G401 (cell line): ENCODE measurements at places on chromosomes 11 and 22.

GRCh38 chr11:100830274-100830673, 143.2 kb downstream of the ARHGAP42 start:
- no peak for DNase-seq

DNA sequence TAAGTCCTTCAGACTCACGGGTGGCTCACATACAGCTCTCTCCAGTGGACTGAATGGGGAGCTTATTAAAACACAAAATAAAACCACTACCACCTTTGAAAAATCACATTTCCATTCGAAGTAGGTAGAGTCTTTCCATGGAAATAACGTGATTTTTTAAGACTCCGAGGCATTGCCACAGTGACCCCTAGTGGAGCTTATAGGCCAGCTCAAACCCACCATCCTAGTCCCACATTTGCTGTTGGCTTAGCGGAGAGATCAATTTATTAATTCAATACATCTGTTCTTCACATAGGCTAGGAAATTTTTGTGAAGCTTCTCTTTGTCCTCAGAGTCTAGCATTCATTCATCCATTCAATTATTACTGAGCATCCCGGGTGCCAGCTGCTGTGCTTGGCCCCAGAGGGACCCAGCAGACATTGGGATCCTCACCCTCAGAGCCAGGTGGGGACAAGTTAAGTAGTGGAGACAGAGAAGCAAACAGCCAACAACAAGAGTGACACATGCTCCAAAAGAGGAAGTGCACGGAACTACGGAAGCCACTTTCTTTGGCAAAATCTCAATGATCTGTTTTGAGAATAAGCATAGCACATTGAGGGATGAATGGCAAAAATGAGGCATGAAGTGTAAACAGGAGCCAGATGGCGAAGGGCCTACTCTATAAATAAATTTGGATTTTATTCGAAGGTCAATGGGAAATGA, 10.2 kb upstream of the P4HA3 start:
- DNase-seq, result peak; percentile 73

- no peak for DNase-seq
Measured at GRCh38 chr11:73191151-73191550, 26.9 kb upstream of the P2RY2 start.

DNA sequence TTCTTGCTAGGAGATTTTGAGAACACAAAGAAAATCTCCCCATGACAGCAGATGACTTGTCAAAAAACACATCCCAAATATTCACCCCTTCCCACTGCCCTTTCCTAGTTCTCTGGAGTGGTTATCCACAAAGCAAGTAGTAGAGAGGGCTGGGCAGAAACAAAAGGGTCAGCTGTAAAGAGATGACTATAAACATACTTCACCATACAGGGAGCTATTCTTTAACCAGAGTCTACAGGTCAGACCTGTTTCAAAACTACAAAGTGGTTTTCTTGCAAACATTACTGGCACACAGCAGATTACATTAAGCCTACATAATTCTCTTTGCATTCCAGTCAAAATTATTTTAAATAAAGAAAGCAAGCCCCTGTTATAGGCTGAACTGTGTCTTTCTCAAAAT, 47.7 kb upstream of the NFRKB start:
- no peak for DNase-seq

GRCh38 chr22:49422701-49423100, 405.0 kb downstream of the BRD1 start:
- no peak for DNase-seq

DNA sequence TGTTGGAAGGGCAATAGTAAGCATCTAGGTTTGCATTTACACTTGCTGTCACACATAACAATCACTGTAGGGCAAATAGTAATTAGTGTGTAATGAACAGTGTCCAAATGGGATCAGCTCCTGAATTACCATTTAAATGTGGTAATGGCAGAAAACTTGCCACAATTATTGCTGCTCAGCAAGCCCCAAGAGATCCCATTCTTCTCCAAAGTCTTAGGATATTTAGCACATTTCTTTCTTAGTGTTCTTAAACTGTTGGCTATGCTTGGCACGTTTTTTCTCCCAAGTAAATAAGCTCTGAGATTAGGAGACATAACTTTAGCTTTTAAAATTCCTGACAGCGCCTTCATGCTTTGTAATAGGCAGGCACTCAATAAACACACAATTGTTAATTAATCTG, 1037.0 kb downstream of the DLG2 start:
- DNase-seq, result no peak

- DNase-seq, result no peak
Measured at GRCh38 chr11:16280256-16280682, 76.1 kb downstream of the SOX6 start.

DNA sequence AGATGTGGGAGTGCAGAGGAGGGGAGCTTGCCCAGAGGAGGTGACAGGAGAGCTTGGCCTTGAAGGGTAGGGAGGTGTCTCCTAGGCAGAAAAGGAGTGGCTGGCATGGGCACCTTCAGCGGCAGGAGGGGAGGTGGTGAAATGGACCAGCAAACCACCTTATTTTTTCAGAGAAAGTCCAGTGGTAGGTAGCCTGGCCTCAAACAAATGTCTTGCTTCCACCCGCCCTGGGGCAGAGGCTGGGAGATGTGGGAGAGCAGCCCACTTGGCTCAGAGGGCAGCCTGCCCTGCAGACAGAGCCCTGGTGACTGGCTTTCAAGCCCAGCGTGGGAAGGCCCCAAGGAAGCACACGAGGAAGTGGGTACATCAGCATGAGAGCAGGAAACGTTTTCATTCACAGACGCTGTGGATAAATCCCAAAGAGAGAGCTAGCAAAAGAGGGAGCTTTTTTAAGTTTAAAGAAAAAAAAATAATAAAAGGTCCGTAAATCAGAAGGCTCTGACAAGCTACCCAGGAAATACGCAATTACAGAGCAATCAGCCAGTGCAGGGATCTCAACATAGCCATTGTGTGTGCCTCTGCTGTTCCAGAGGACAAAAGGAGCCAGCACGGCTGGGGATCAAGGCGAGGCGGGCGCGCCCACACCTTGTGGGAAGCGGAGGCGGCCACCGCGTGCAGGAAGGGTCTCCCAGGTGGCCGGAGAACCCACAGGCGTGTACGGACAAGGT, 238.7 kb upstream of the PLET1 start:
- DNase-seq, result no peak

- DNase-seq, result no peak
Measured at GRCh38 chr11:69114362-69114761, 41.4 kb upstream of the SMIM38 start.

- no peak for DNase-seq
Measured at GRCh38 chr22:48981371-48982061, 846.2 kb downstream of the BRD1 start.

- no peak for DNase-seq
Measured at GRCh38 chr11:68191661-68192579, 21.2 kb downstream of the KMT5B start.

- no peak for DNase-seq
Measured at GRCh38 chr11:12125609-12126149, 15.3 kb downstream of the MICAL2 start.

DNA sequence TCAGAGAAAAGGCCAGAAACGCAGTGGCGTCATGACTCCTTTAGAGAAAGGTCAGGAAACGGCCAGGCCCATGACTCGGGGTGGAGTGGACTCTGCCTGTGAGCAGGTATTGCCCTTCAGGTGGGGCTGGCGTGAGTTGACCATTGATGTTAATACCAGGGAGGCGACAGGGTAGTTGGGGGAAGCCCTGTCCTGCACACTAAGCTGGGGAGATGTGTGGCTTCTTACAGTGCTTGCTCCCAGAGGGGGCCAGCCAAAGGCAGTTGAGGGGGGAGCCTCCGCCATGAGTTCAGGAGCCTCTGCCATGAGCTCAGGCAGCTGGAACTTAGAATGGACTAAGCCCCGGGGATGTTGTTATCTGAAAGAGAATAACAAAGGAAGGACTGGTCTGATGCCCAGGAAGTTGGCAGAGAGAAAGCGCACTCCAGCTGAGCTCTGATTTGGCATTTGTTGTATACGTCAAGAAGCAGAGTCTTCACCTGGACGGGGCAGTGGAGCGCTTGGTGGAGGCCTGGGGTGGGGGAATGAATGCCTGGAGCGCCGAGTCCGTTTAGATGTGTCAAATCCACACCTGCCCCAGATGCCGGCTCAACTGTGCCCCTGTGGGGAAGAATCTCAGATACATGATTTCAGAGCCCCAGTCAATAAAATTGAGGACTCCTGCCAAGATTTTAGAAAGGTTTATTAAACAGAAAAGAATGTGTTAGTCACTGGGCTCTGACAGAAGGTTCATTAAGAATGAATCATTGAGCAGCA, 222.5 kb downstream of the TBC1D22A start:
- DNase-seq, result peak; percentile 59

- no peak for DNase-seq
Measured at GRCh38 chr11:108703916-108704315, 39.0 kb downstream of the DDX10 start.
